PC-3 (cell line): ENCODE measurements at places on chromosomes 1 and 21. TPM values are rescaled to one million over a fixed set of nuclear protein-coding genes. Genes with fewer than 3 reads are reported as not detected.

DNA sequence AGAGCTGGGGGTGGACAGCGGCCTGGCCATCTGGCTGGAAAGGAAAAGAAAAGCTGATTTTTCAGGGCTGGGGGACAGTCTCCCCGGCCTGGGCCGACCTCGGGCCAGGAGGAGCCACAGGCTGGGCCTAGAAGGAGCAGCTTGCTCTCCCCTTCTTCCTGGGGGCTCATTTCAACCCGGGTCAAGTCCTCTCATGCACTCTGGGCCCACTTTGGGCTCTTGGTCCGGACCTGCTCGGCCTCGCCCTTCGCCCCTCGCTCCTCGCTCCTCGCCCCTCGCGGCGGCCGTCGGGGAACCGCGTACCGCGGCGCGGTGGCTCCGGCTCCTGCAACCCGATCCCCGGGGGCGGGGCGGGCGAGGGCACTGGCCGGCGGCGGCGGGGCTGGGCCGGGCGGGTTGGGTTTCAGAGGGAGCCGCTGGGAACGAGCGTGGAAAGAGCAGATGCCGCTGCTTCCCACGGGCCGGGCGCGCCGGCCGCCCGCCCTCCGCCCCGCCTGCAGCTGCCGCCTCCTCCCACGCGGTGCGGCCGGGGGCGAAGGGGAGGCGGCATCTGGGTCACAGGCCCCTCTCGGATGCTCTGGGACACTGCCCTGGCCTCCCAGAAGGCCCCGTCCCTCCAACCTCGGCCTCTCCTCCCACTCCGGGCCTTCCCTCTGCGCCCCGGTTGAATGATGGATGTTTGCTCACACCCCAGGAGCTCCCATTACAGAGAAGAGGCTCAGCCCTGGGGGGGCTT lies 6.6 kb downstream of the HEYL start:
- DNase-seq: peak; percentile 39

GRCh38 chr1:65526049-65526556 lies 105.6 kb downstream of the LEPR start:
- DNase-seq: no peak

- peak; percentile 95 for DNase-seq
Observed at GRCh38 chr1:181117648-181118449, 29.3 kb downstream of the IER5 start.

The AKNAD1 gene
- total RNA-seq: 0.07 and 1.8 TPM in 2 replicates

DNA sequence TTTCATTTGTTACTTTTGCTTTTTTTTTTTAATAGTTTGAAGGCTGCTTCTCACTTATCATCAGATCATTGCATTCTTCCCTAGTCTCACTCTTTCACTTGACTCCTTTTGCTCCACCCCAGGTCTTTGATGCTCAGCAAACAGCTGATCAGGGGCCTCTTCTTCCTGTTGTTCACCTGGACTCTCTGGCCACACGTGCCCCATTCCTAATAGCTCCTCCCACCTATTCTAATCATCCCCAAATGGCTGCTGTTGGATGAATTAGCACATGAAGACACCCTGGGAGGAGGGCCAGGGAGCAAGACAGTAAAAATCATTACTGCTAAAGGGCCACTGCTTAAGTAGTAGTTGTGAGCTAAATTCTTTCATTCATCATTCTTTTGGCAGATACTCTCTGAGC lies 119.5 kb downstream of the MAB21L3 start:
- no peak for DNase-seq

- no peak for DNase-seq
Observed at GRCh38 chr1:232459826-232460225, 170.1 kb downstream of the SIPA1L2 start.

DNA sequence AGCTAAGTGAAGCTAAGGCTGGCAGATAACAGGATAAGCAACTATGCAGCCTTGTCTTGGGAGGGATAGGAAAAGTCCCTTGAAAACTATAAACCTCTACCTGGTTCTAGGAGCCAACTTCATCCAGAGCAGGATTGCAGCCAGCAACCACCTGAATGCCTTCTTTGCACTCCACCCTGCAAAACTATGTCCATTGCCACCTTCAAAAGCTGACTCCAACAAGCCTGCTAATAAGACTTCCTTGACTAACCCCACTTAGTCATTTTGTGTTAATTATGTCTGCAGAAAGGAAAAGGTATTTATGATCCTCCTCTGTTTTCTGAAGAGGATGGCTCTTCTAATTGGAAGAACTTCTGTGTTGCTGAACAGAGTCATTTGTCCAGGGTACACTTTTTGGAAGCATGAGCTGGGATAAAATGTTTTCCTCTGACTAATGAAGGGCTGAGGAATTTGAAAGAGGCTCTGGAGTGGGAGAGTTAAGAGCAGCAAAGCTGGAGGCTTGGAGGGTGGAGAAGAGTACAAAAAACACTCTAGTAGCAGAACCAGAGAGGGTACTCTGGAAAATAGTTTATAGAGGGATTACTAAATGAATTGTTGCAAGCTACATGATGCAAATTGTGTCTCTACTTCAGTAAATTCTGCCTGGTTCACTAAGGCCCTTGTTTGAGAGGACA lies 9.6 kb upstream of the RIMKLA start:
- DNase-seq: no peak

The FCRL1 gene
- total RNA-seq: not detected in 2 replicates

- no peak for DNase-seq
Observed at GRCh38 chr1:192615055-192615454, 20.9 kb upstream of the RGS13 start.

GRCh38 chr1:88655685-88656299 lies 28.3 kb upstream of the PKN2 start:
- peak; percentile 60 for DNase-seq

DNA sequence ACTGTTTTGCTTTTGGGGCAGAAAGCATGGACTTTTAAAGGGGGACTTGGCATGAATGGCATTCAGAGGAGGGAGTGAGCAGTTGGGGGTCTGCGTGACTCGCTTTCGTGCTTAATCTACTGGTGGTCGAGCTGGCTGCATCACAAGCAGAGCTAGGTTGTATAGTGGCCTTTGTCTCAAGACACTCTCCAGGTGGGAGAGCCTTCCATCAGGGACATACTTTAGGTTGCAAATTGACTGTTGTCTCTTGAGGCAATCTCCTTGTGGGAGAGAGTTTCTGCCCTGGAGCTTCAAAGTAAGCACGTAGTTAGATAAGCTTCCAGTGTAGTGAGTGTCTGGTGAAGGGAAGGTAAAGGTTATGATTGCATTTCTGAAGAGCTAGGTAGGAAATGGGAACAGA lies 93.9 kb downstream of the C1orf21 start:
- DNase-seq: no peak

DNA sequence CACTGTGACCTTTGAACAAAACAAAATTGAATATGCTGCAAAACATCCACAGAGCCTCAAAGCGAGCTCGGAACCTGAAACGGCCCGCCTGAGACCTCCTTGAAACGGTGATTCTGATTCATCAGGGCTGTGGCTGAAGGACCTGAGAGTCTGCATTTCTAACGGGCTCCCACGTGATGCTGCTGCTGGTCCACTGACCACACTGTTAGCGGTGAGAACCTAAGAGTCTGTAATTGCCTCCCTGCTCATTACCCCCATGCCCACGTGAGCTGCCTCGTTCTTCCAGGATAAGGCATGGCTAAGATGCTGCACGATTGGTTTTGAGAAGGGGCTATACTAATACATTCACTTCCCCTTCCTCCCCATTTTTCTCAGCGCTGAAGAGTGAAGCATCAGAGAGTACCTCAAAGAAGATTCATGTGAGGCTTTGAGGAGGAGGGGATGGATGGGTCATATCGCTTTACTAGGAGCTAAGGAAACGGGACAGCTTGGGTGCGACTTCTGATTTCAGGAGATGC lies 9.7 kb downstream of the TLR5 start:
- no peak for DNase-seq

DNA sequence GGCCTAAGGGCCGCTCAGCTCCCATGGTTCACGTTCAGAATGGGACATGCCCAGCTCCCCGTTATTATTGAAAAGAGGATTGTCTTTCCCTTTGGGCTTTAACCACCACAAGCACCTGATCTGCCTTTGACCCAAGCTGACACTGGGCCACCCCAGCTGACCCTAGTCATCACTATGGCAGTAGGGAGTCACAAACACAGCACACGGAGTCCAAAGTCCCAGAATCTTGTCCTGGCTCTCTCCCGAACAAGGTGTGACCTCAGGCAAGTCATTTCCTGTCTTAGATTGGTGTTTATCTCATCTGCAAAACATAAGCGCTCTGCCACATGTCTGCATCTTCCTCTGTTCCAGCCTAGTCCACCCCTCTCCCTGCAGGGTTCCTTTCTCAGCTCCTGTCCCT lies 31.5 kb downstream of the IGFN1 start:
- DNase-seq: no peak
